ENCODE measurements at places on chromosomes 13 and 19.
A peak's percentile ranks its signal among the peaks of the same experiment; 100 is the strongest.

DNA sequence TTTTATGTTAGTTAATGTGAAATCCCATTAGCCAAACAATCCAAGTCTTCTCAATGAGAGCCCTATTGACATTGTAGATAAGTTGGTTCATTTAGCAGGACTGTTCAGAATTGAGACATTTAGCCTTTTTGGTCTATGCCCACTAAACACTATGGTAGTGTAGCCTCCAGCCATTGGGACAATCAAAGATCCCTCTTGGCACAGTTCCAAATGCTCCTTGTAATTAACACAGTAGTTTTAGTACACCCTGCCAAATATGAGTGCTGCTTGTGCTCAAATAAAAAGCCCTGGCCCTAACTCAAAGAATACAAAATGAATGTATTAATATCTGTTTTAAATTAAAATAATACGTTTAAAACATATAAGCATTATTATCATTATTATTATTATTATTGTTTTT is 15.4 kb upstream of the FAM216B start:
- no peak for DNase-seq

DNA sequence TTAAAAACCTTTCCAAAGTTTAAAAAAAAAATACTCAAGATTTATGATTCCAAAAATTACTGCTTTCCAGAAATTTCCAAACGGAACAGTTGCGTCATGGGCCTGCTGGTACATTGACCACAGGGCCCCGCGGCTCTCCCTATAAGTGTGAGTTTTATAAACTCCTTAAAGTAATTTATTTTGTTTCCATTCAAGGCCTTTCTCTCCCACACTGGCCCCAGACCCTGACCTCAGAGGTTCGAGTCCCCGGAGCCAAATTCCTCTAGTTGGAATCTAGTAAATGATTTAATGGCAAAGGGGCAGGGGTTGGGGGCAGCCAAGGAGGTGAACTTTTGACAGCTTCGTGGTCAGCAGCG is 97.5 kb downstream of the INSR start:
- DNase-seq, result no peak

- no peak for DNase-seq
Measured at GRCh38 chr19:1673645-1674292, 21.4 kb upstream of the TCF3 start.

DNA sequence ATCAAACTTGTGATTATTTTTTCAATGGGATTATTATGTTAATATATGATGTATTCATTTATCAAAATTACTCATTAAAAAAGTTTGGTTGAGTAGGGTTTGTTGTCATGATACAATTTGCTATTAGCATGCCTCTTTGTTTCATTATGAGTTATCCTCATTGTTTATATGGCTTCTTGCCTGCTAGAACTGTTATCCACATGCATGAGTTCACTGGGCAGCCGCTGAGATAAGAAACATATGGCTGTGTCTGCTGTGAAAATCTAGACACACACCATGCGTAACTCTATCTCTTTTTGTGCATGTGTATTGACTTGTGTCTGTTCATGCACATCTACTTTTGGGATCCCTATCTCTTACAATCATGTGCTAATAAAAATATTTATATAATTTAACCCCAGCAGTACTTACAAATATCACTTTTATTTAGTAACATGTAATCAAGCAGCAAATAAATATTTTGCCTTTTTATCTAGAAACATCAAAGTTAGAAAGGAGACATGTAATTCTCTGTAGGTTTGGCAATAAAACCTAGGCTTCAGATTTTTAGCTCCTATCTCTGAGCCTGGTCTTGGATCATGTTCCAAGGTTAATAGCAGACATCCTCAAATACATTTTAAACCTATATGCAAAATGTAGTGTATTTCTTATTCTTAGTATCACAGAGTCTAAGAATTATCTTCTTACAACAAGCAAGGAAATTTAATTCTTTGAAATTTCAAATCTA is 11.2 kb upstream of the KLF12 start:
- no peak for DNase-seq

- no peak for DNase-seq
Measured at GRCh38 chr19:48975947-48976847, 11.1 kb downstream of the FTL start.

DNA sequence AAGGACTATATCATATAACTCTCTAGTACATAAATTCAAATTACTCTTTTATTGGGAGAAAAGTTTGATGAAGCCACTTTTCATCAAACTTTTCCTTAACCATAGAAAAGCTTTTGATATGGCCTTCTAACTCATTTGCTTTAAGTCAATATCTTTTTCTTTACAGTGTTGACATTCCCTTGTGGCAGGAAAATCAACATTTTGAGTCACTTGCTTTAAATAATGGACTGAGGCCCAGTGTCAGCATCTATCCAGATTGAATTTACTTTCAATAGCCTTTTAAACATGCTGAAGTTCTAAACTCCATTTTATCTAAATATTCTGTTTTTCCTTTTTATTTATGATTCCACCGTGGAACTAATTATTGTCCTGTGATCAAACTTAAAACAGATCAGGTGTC is 62.7 kb downstream of the PCDH9 start:
- no peak for DNase-seq

- no peak for DNase-seq
Measured at GRCh38 chr19:38319421-38320258, at the start of gene KCNK6. Gene KCNK6 (plus strand): TSS chr19:38319845. CDS start chr19:38319951, 106 bp downstream.

GRCh38 chr19:18946918-18947317 is 5.9 kb upstream of the HOMER3 start:
- DNase-seq, result no peak

DNA sequence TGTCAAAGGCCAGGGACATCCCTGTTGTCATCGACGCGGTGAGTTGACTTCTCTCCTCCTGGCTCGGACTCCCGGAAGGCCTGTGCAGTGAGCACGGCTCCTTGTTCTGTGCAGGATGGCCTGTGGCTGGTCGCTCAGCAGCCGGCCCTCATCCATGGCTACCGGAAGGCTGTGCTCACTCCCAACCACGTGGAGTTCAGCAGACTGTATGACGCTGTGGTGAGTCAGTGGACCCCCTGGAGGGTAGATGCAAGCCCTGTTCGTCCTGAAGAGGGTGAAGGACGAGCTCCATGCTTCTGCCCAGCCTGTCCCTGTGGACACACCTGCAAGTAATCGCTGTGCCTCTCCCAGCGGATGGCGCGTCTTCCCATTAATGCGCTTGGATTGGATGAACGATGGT is 19.2 kb downstream of the NAXD start:
- no peak for DNase-seq

DNA sequence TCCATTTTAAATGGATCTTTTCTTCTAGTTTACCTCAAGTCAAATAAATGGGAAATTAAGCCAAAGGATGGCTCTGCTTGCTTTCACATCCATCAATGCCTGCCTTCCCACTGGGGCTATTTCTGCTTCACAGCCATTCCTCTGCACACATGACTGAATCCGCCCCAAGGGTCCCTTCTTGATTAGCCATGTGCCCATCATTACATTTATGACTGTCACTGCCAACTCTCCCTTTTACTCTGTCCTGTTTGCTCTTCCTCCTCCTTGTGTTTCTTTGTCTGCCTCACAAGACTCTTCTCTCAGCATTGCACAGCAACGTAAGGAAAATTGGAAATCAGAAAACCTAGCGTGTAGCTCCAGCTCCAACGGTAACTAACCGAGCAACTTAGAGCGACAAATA is 410.2 kb downstream of the TBC1D4 start:
- DNase-seq, result no peak

DNA sequence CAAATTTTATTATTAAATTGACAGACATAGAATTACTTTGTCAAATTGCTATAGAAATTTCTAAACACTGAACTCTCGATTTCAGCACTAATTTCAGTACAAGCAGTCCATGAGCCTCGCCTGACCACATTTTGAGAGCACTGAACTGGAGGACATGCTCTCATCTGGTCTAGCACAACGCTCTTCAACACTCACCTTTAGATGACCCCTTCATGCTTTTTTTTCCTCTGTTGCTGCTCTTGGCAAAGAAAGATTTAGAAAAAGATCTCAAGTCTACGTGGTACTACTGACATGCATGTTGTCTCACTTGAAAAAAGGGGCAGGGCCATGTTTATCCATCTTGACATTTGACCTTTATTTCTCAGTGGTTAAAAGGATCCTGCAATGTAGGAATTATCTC is 981.5 kb downstream of the DIAPH3 start:
- DNase-seq, result no peak

DNA sequence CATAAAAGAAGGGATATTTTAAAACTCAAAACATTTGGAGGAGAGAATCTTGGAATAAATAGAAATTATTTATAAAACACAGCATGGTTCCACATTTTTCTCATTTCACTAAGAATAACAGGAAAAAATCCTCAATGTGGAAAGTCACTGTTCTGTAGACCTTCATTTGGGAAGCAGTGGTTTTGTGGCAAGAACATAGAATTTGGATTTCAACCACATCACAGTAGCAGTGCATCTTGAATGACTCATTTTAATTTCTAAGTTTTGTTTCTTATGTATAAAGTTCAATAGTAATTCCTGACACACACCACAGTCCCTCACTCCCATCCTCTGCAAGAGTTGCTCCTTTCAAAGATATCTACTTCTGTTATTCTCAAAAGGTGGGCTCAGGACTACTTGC is 264.0 kb downstream of the ENOX1 start:
- DNase-seq, result no peak

DNA sequence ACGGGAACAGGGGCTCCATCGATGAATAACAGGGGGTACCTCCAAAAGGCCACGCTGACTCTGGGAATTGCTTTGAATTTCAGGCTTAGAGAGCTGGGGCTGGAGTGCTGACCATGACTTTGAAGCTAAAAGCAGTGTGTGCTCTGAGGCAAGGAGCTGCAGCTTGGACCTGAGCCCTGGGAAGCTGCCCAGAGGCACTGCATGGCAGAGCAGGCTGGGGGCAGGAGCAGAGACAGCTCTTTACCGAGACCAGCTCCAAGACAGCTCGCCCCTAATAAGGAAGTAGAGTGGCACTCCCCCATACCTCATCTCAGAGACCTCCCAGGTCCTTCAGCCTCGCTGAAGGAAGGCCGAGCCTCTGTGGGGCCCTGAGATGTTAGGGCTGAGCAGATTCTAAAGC is 200.2 kb downstream of the COL4A1 start:
- no peak for DNase-seq

DNA sequence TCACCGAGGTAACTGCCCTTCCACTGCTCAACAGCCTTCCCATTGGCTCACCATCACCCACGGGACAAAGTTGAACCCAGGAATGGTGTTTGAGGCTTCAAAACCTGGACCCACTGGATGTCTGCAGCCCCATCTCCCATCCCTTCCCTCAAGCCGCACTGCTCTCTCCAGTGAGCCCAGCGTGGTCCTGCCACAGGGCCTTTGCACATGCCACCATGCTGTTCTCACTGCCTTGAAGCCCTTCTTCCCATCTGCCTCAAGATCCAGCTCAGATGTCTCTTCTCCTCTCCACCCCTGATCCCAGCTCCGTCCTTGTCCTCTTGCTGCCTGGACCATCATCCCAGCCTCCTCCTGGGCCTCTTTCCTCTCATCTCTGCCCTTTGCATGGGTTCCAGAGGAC is 4.0 kb downstream of the SHISA7 start:
- no peak for DNase-seq

DNA sequence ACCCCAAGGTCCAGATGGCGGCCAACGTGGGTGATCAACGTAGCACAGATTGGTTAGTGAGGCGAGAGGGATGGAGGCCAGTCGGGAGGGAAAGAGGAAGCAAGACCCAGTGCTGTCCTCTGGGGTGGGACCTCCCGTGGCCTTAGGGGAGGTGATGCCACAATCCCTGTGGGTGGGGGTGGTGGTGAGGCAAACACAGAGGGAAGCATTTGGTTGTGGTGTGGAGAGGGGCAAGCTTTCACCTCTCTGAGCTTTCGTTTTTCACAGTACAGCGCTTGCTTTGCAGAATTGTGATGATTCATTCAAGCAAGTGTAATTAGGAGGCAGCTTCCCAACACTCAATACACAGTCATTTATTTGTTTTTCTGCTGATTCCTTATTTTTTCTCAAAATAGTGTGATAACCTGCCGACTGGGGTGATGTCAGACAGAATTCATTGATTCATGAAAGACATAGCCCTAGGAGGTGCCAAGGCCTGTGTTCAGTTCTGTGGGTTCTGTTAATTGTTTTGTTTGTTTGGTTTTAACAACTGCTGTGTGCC is 2.4 kb downstream of the LENG8 start:
- no peak for DNase-seq

- DNase-seq, result no peak
Measured at GRCh38 chr13:105219651-105220050, 1315.8 kb downstream of the EFNB2 start.

DNA sequence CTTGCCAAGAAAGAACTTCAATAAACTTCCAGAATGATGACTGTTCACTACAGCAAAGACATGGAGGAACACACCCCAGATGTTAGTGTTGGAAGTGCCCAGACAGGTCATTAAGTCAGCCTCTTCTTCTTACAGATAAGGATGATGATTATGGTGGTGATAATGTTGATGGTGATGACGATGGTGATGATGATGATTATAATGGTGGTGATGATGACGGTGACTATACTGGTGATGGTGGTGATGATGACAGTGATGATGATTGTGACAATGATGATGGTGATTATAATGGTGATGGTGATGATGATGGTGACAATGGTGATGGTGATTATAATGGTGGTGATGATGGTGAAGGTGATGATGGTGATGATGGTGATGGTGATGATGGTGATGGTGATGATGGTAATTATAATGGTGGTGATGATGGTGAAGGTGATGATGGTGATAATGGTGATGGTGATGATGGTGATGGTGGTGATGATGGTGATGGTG is 8.4 kb downstream of the C13orf46 start:
- no peak for DNase-seq

GRCh38 chr19:29483944-29484581 is 41.7 kb upstream of the VSTM2B start:
- DNase-seq, result no peak

DNA sequence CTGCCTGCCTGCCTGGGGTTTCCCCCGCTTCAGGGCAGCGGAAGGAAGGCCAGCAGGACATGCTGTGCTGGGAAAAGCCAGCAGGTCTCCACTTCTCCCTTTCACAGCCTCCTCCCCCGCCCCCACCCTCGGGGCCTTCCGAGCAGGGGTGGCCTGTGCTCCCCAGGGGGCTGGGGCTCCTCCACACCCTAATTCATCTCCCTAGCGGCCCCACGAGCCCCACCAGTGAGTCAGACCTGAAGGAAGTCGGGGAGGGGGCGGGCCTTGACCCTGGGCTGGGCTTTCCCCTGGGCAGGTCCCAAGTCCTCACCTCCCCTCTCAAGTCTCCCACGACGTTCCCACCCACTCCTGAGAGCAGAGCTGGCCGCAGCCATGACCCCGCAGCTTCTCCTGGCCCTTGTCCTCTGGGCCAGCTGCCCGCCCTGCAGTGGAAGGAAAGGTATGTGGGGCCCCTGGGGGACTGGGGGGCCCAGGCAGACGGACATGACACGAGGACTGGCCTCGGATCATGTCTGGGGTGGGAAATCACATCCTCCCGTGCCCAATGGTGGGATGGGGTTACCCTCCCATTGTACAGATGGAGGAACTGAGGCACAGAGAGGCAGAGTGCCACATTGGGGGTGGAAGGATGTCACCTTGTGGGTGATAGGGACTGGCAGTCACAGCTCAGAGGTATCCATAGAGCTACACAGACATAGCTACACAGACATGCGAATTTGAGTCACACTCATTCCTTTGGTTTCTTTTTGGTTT is at the start of gene EBI3:
TSS of gene EBI3 (plus strand) at position 345 of the 753 bp plus-strand sequence. CDS start at position 373, 28 bp downstream.
- peak; percentile 31 for DNase-seq

GRCh38 chr13:31980830-31981229 is 50.7 kb upstream of the FRY start:
- no peak for DNase-seq

- no peak for DNase-seq
Measured at GRCh38 chr13:110341445-110342244, 34.6 kb downstream of the COL4A2 start.
